ENCODE measurements at places on chromosomes 11 and 22.

- DNase-seq: no peak
These were observed 15.1 kb upstream of the THRSP start for GRCh38 chr11:78048561-78048960.

- no peak for DNase-seq
These were observed 21.2 kb downstream of the PPP6R3 start for GRCh38 chr11:68481579-68482240.

GRCh38 chr11:58134151-58134550 is 8.8 kb upstream of the OR9I1 start:
- no peak for DNase-seq

DNA sequence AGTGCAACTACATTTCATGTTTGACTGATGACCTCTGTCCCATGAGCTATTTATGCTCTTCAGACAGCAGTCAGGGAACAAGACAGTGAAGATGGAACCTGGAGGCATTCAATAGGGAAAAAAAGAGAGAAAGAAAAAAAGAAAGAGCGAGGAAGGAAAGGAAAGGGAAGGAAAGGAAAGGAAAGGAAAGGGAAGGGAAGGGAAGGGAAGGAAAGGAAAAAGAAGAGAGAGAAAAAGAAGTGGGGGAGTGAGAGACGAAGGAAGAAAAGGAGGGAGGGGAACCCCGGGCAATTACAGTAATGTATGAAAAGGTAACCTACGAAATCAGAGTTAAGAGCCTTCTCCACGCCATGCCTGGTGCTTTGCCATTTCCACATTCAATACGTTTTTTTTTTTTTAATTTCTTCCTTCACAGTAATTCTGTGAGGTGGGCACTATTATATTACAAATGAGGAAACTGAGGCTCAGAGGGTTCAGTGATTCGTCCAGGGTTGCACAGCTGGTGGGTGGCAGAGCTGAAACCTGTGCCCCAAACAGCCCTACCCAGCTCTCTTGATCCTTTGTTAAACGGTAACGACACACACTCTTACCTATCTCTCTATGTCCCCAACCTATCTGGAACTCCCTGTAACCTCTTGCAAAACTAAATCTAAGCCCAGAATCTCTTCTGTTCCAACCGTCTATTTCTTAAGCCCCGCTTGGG is 39.3 kb downstream of the ETS1 start:
- DNase-seq: no peak

GRCh38 chr22:48228468-48228867 is 1466.0 kb downstream of the TBC1D22A start:
- no peak for DNase-seq

Data from NCI-H1930 (cell line).